ENCODE measurements at places on chromosomes 6 and 20. TPM values are rescaled to one million over a fixed set of nuclear protein-coding genes. Genes with fewer than 3 reads are reported as not detected.

GRCh38 chr6:20604159-20604558, 69.9 kb downstream of the CDKAL1 start:
- H3K27ac ChIP-seq: no peak overlapping the region
- H3K27me3 ChIP-seq: no peaks in the 10 kb centered on the region
- H3K36me3 ChIP-seq: peaks cover 9% of the 10 kb centered on the region
- H3K4me1 ChIP-seq: peaks cover 15% of the 10 kb centered on the region

Gene MTHFD1L
- total RNA-seq: 65.2 TPM

Gene TRIM40
- total RNA-seq: not detected

Gene RFX6
- total RNA-seq: not detected

Gene ZNF165
- 0.10 TPM for total RNA-seq
